ENCODE measurements at places on chromosomes 11 and 22.

GRCh38 chr22:24772493-24773220 lies 1.9 kb downstream of the PIWIL3 start:
- DNase-seq = peak; percentile 18

DNA sequence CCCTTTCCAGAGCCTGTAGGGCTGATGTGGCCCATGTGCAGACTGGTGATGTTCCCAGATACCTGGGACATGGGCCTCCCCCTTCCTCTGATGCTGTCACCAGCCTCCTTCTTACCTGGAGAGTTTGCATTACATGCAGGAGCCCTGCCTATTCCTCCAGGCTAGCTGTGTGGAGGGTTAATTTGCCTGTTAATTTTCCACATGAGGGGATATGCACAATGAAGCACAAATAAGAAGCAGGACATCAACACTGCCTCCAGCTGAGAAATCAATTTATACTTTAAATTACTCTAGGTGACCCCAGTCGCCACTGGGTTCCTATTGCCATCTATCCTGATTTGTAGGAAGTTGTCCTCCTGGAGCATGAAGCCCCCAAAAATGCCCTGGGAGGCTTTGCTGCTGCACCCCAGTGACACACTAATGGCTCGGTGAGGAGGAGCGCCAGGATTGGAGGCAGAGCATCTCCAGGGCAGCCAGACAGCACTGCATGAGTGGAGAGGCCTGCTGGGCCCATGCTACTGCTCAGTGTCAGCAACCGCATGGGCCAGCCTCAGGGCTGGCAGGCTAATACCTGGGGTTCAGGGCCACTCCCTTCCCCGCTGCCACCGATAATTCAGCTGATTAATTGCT lies 101.6 kb upstream of the USP47 start:
- DNase-seq = no peak

DNA sequence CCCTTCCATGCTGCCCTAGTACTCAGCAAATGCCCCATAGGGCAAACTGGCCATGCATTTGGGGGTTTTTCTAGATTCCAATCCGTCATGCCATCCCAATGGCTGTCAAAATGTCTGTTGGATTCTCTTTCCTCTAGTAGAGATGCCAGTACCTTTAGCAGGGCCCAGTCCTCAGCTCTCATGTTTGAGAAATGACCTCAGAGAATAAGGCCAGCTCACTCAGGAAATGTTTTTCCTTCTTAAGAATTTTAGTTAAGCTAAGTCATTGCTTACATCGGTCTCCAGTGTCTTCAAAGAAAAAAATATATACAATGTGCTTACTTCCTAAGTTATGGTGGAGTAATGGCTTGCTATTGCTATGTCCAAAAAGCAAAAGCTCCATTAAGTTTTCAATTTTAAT lies 14.1 kb upstream of the ALKBH3 start:
- DNase-seq = no peak

DNA sequence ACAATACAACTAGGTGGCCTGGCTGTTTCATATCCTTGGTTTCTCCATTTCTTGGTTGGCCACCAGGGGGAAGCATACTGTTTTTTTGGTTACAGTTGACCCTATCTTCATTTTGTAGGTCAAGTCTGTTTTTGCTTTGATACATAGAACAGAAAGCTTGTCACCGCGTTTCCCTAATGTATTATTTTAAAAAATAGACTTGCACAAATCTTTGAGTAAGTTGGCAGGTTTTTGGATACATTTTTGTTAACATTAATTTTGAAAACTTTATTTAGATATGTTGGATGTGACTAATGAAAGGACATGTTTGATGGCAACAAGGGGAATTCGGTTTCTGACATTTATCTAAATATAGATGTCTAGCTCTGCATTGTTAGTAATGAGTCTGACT lies 3.0 kb downstream of the NCR3LG1 start:
- DNase-seq = peak; percentile 85

DNA sequence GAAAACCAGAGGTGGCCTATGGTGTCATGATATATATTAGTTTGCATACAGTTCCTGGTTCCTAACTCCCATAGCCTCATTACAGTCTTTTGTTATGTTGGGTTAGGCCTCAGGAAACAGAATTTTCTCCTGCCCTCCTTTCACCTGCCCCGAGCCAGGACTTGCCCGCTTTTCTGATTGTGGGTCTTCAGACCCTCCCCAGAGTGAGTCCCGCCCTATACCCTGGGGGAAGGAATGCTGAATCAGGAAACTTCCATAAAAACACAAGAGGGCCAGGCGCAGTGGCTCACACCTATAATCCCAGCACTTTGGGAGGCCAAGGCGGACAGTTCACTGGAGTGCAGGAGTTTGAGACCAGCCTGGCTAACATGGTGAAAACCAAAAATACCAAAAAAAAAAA lies 70.9 kb downstream of the SLC35F2 start:
- DNase-seq = no peak

DNA sequence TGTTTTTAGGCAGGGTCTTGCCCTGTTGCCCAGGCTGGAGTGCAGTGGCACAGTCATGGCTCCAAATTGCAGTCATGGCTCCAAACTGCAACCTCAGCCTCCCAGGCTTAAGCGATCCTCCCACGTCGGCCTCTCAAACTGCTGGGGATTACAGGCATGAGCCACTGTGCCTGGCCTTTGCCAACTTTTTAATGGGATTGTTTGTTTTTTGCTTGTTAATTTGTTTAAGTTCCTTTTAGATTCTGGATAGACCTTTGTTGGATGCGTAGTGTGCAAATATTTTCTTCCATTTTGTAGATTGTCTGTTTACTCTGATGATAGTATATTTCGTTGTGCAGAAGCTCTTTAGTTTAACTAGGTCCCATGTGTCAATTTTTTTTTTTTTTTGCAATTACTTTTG lies 10.0 kb upstream of the SCGB1D1 start:
- DNase-seq = no peak

GRCh38 chr11:109023036-109023435 lies 358.2 kb downstream of the DDX10 start:
- no peak for DNase-seq

GRCh38 chr11:42631220-42631843 lies 680.5 kb upstream of the API5 start:
- peak; percentile 78 for DNase-seq

- DNase-seq = peak; percentile 33
Observed at GRCh38 chr11:46271875-46272815, 5.3 kb upstream of the CREB3L1 start.

DNA sequence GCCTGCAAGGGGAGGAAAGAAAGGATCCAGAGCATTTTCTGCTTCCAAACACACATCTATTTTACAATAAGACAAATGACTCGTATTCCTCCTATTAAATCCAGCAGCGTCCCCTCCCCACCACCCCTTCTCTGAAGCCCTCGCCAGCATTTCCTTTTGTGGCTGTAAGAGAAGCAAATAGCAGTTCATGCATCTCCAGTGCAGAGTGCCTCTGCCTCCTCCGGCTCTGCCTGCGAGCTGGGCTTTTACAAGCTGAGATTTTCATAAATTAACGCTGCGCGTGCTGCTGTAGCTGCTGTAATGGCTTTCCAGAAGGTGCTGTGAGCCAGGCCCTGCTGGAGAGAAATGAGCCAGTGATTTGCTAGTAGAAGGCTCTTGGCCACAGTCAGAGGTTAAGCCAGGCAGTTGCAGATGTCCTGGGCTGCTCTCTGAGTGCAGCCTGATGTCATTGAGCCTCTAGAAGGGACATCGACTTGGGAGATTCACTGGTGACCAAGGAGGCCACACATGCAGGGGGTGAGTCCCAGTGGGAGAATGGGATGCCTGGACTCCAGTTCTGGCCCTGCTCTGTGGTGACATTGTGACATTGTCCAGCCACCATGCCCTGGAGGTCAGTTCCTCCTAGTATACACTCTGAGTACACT lies 134.5 kb upstream of the NAV2 start:
- DNase-seq = no peak

GRCh38 chr11:117822074-117823033 lies 2.2 kb downstream of the FXYD2 start:
- peak; percentile 70 for DNase-seq

- no peak for DNase-seq
Observed at GRCh38 chr22:39960791-39961746, 872 bp downstream of the TMA7B start.

DNA sequence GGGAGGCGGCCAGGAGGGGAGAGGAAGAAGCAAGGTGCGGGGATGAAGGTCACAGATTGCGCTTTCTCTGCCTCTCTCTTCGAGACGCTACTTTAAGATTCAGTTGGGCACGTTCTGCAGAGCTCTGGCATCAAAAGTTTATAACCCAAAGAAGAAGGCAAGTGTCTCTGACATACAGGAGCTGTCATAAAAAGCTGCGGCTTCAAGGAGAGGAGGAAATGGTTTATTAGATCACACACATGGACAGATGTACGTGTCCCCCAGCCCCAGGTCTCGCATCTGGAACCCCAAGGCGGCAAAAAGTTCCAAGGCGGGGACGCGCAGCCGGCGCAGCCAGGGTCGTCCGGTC lies 589.0 kb downstream of the OPCML start:
- peak; percentile 35 for DNase-seq

DNA sequence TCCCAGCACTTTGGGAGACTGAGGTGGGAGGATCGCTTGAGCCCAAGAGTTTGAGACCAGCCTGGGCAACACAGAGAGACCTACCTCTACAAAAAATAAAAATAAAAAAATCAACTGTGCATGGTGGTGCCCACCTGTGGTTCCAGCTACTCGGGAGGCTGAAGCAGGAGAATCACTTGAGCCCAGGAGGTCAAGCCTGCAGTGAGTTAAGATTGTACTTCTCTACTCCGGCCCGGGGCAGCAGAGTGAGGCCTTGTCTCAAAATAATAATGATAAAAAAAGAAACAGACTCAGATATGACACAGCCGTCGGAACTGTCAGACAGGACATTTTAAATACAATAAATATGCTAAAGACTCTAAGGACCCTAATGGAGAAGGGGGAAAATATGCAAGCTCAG lies 18.4 kb downstream of the ASCL2 start:
- no peak for DNase-seq

GRCh38 chr22:50303848-50304527 lies 3.5 kb downstream of the PLXNB2 start:
- DNase-seq = no peak

DNA sequence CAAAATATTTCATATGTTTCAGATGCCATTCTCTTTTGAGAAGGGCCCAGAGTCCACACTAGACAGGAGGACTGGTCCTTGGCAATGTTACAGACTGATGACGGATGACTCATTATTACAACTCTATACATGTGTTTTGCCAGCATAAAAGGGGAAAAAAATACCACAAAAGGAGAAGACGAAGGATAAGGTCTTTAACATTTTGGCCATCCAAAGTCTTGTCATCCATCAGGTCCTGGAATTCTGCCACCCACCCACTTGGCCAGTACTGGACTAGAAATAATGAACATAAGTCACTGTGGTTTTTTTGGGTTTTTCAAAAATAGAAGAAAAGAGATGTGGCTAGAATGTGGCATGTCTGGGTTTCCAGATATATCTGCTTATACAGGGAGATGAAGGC lies 57.7 kb upstream of the BDNF start:
- DNase-seq = no peak

DNA sequence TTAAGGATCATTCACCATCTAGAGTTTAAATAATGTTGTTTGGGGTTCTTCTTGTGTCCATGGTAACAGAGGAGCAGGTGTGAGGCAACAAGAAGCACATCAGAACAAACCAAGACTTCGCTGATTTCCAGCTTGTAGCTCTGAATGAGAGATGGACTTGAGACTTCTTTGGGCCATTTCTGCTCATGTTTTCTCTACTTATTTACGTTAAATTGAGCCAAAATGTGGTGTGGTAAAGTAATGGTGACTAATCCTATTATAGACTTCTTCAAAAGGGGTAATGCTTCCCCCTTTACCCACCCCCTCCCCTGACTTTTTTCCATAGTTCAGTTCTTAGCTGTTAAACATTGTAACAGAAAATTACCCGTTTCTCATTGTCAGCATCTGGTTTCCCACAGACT lies 65.2 kb downstream of the CSTPP1 start:
- peak; percentile 50 for DNase-seq

- DNase-seq = peak; percentile 3
Observed at GRCh38 chr11:41985799-41986198, 526.3 kb upstream of the LRRC4C start.

GRCh38 chr22:49903322-49904039 lies 14.8 kb downstream of the ALG12 start:
- DNase-seq = peak; percentile 14

DNA sequence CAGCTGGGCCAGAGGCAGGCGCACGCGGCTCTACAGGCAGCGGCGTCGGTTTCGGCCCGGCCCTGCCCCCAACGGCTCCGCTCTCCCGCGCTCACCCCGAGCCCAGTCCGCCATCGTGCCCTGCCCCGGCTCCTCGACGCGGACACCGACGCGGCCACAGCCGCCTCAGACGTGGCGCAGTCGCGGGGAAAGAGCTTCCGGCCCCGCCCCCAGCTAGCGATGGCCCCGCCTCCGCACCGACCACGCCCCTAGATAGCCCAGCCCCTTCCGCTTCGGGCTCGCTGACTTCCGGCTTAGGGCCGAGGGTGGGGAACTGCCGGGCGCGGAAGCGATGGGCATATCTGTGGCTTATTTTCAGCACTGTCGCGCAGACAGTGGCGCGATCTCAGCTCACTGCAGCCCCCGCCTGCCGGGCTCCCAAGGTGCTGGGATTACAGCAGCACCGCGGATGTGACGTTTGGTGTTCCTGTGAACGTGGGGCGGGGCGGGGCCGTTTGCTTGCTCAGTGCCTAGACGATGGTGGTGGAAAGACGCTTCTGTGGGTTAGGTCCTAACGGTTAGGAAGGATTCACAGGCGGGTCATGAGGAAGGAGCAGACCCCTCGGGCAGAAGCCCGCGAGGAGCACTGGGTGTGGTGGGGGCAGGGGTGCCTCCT lies at the start of the genes BET1L and RIC8A:
Gene BET1L, minus strand, starts transcription at position 192 of the 655 bp plus-strand sequence. Its CDS starts 78 bp downstream, at position 114.
Gene RIC8A, plus strand, starts transcription at position 501 of the 655 bp plus-strand sequence. CDS start 1,147 bp downstream, outside the sequence.
- peak; percentile 99 for DNase-seq

DNA sequence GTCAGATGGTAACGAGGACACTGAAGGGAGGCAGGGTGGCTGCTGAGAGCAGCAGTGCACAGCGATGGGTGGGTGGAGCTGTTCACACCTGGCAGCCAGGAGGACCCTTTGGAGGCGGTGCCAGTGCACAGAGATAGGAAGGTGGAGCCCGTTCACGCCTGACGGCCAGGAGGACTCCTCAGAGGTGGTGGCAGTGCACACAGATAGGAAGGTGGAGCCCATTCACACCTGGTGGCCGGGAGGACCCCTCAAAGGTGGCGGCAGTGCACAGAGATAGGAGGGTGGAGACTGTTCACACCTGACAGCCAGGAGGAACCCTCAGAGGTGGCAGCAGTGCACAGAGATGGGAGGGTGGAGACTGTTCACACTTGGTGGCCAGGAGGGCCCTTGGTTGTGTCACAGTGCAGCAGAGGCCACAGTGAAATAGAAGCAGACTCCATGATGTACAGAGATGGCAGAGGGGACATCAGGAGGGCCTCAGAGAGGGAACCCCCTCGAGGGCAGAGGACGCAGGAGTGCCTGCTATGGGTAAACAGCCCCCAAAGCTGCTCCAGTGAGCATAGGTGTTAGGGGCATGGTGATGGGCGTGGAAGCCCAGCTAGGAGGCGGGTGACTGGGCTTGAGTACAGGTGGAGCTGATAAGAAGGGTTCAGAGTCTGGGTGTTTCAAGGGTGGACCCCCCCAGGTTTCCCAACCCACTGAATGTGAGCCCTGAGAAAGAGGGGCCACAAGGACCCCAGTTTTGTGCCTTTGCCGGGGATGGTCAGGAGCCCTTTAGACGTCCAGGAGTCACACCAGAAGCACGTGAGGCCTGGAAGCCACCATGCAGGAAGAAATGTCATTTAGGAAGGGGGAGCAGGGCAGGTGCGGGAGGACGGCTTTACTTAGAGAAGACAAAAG lies 566.7 kb downstream of the BRD1 start:
- DNase-seq = no peak
